ENCODE measurements at places on chromosomes 4 and X.

GRCh38 chr4:145840801-145841200 lies 97.8 kb downstream of the ZNF827 start:
- no peak for DNase-seq

DNA sequence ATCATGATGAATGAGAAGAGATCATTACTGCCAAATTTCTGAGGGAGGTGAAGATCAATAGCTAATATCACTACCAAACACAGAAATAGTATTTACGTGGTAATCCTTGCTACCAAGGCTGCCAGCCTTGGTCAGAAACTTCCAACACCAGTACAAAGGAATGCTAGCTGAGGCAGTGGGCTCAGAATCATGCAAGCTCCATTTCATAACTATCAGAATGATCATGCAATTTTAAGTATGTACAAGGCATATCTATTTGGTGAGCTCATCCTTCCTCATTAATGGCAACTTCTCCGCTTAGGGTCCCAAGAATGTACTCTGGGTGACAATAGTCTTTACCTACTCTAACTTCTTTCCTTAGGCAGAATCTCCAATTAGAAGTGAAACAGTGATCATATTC lies 135.0 kb downstream of the GPC3 start:
- no peak for DNase-seq

- no peak for DNase-seq
These were observed 37.1 kb downstream of the ENOPH1 start for GRCh38 chr4:82467471-82467870.

GRCh38 chrX:154317391-154317995 lies 21.9 kb downstream of the TKTL1 start:
- DNase-seq, result no peak

DNA sequence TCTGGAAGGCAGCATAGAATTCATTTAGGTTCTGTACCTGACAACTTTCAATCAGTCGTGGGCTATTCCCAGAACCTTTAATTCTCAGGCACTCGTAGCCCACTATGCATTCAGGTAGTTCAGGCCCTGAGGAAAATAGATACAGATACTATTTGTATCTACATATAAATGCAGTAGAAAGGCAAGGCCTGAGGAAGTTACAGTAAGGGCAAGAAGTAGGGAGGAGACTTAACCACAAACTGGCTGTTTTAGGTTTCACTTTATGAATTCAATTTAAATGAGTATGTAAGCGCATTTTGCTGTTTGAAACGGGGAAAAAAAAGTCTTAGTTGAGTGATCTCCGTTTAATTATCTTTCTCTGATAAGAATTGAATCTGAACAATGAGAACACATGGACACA lies 529.4 kb upstream of the ATOH1 start:
- no peak for DNase-seq

- DNase-seq, result no peak
These were observed 17.3 kb downstream of the SUV39H1 start for GRCh38 chrX:48713847-48714246.

DNA sequence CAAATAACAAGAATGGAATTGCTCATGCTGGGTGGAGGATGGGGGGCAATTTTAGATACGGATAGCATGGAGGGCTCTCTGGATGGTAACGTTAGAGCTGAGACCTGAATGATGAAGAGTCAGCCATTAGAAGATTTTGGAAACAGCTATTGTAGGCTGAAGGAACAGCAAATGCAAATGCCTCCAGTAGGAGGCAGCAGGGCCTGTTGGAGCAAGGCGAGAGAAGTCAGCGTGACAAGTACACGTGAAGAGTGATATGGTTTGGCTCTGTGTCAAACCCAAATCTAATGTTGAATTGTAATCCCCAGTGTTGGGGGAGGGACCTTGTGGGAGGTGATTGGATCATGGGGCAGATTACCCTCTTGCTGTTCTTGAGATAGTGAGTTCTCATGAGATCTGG lies 59.3 kb upstream of the SOD3 start:
- DNase-seq, result no peak

DNA sequence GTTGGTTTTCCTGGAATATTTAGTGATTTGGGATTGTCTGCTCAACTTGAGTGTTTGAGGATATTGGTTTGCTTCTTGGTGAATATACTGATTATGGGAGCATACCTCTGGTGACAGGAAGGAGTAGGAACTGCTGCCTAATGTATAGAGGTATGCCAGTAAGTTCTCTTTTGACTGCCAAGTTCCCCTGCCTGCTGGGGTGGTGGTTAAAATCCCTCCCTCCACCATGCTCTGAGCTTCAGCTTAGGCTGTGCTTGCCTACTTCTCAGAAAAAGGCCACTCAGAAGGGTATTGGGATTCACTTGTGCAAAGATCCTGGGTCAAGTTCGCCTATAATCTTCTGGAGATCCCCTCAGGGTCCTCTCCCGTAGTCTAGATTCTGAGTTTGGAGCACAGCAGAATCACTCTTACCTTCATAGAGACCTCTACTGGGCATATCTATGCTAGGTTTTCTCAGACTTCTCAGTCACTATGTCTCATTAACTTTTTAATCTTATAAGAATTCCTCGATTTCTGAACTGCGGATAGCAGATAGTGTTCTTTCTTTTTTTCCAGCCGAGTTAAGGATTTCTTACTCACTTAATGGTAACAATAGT lies 44.7 kb upstream of the DCK start:
- DNase-seq, result no peak

- DNase-seq, result no peak
These were observed 29.6 kb downstream of the SMARCA1 start for GRCh38 chrX:129493643-129494042.

DNA sequence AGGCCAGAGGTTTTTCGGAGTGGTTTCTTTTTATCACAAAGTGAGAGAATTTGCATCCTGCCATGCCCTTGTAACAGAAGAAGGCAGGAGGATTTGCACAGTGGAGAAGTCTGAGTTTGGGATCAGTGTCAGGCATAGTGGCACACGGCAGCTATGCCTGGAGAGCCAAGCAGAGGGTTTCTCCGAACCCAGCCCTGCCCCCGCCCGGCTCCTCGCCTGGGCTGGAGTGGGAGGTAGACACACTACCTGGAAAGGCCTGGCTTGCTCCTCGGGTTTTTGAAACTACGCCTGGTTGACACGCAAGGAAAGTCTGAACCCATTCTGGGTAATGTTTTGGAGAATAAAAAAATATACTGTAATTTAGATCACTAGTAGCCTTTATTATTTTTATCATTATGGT lies 1653.6 kb upstream of the TENM3 start:
- DNase-seq, result no peak

DNA sequence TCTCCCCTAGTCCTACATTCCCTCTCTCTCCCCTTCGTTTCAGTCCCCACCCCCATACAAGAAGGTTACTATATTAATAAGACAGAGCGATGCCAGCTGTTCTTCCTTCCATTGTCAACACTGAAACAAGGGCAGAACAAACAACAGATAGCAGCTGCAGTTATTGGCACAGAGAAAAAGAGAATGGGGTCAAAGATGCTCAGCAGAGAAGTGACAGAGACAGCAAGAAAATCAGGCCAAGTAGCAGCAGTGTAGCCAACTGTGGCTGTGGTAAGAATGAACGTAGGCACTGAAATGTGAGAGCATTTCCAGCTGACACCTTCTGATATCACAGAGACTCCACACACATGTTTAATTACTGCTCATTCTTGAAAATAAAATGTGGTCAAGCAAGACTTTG lies 641.8 kb downstream of the FSTL5 start:
- no peak for DNase-seq

- DNase-seq, result no peak
These were observed 2.6 kb downstream of the HCCS start for GRCh38 chrX:11113731-11114130.

- no peak for DNase-seq
These were observed 39.5 kb upstream of the CXCL13 start for GRCh38 chr4:77566148-77566547.

DNA sequence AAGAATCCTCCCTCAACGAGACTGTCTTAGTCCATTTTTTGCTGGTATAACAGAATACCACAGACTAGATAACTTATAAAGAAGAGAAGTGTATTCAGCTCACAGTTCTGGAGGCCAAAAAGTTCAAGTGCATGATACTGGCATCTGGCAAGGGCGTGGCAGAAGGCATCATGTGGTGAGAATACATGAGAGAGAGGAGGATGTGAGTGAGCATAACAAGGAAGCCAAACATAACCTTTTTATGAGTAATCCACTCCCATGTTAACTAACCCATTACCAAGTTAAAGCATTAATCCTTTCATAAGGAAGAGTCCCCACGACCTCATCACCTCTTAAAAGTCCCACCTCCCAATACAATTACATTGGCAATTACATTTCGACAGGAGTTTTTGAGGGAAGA lies 504.6 kb downstream of the IQCM start:
- DNase-seq, result no peak

DNA sequence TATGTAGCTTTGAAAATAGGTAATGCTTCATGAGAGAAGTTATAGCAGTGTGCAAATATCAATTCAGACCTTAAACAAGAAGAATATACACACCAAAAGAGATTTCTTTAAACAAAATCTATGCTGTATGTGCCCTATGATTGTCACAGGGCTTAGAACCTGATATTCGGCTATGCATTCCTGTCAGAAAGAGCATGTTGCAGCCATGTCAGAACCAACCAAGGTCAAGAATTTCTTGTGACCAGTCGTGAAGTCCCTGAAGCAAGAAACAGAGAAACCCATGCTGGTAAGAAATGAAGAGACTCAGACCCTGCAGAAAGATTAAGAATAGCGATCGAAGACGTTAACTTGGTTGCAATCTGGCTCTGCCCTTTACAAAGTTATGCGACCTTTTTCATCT lies 210.3 kb upstream of the SPIN4 start:
- no peak for DNase-seq

DNA sequence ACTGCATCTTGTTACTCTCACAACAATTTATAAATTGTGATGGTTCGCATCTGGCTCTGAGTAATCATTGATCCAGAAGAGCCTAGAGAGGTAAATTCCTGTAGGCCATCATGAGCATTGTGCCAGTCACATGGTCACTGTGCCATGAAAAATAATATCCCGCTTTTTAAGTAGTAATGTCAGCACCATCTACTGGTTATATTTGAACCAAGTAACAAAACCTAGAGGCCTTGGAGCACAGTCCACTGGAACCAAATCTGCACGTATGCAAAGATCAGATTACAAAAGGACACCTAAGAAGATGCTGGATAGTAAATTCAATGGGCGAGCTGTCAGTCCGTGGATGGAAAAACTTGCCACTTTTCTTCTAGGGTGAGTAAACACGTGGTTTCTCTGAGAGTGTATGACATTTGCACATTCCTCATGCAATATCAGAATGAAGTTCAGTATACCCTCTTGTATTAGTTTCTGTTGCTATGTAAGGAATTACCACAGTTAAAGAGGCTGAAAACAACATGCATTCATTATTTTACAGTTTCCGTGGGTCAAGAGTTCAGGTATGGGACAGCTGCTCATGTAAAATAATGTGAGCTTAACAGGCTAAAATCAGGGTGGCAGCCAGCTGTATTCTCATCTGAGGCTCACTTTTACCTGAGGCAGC lies 26.8 kb downstream of the FAM114A1 start:
- no peak for DNase-seq

GRCh38 chrX:132955690-132956089 lies 2.7 kb downstream of the HS6ST2 start:
- no peak for DNase-seq

GRCh38 chr4:164946810-164947209 lies 30.6 kb downstream of the TRIM61 start:
- DNase-seq, result no peak

DNA sequence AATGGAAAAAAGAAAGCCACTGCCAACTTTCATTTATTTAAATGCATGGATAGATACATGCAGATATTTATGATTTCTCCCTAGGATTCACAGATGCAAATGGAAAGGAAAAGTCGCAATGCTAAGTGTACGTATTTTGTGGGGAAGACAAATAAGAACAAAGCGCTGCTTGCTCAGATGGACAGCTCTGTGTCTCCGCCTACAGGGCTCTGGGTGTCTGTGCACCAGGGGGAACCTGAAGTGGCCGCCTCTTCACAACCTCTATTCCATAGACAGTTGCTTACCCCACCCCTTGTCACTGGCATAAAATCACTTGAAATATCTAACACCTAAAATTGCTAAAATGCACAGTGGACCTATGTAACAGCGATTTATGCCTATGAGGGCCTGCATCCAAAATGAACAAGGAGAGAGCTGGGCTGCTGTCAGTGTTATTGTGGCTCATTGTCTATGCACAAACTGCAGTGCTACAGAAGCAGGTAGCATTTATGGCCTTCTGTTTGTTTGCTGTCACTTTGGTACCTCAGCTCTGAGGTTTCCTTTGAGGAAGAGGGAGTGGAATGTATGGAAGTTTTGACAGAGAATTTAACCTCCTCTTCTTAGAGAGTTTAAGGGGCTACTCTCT lies 58.6 kb upstream of the PAGE1 start:
- no peak for DNase-seq

GRCh38 chrX:15525664-15526416 lies 25.2 kb downstream of the BMX start:
- no peak for DNase-seq

DNA sequence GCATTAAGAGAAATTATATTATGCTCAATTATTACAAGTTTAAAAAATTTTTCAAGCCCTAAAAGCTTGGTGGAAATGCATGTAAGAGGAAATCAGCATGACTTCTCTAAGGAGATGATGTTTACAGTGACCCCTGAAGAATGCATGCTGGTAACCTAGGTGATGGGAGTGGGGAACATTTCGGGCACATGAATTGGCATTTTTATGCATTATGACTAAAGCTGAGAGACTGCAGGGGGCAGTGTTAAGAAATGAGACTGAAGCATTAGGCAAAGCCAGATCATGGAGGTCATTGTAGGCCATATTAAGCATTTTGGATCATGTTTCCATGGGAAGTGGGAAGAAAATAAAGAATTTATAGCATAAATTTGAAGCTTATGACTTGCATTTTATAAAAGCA lies 421.3 kb downstream of the FAT4 start:
- DNase-seq, result no peak

DNA sequence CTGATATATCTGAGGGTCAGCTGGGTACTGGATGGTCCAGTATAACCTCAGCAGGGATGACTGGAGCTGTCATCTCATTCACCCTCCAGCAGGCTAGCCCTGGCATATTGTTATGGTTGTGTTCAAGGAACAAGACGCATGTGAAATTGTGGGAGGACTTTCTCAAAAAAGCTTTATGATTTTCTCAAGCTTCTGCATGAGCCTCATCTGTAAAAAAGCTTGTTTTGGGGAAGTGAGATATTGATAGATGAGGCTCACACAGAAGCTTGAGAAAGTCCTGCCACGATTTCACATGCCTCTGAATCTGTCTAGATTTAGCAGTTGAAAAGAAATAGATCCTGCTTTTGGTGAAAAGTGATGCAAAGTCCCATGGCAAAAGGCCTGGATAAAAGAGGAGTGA lies 93.4 kb downstream of the SPCS3 start:
- no peak for DNase-seq

GRCh38 chr4:54255881-54256280 lies 26.8 kb downstream of the PDGFRA start:
- DNase-seq, result no peak

- DNase-seq, result no peak
These were observed 15.8 kb downstream of the ART3 start for GRCh38 chr4:76090241-76090691.

GRCh38 chrX:69951753-69952152 lies 98.0 kb downstream of the AWAT2 start:
- no peak for DNase-seq

Measured in stimulated activated CD8-positive, alpha-beta memory T cell treated with anti-CD3 and anti-CD28 coated beads, Interleukin-4, amount 100 ng/mL, for 1 hour (primary cell).